ENCODE measurements at places on chromosomes 6 and 20. TPM values are rescaled to one million over a fixed set of nuclear protein-coding genes. Genes with fewer than 3 reads are reported as not detected.

GRCh38 chr6:7106752-7107577 is 796 bp upstream of the RREB1 start:
- DNase-seq, result peak; percentile 31

DNA sequence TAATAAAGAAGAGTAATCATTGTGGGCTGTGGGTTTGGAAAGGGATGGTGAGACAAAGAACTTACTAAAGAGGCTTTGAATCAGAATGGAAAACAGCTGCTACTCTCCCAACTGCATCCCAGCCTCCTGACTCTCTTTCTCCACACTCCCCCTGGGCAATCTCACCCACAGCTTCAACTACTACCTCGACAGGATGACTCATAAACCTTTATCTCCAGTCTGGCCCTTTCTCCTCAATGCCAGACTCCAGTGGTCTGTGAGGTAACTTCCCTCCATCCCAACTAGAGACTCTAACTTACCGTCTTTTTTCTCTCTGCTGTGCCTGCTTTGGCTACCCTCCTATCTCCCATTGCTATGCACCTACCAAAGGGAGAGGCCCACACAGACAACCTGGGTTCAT is 135.3 kb upstream of the RREB1 start:
- DNase-seq, result no peak

GRCh38 chr6:108442770-108443520 is 117.8 kb upstream of the FOXO3 start:
- no peak for DNase-seq

- DNase-seq, result peak; percentile 40
These were observed 4.6 kb downstream of the OR2H2 start for GRCh38 chr6:29589423-29590048.

DNA sequence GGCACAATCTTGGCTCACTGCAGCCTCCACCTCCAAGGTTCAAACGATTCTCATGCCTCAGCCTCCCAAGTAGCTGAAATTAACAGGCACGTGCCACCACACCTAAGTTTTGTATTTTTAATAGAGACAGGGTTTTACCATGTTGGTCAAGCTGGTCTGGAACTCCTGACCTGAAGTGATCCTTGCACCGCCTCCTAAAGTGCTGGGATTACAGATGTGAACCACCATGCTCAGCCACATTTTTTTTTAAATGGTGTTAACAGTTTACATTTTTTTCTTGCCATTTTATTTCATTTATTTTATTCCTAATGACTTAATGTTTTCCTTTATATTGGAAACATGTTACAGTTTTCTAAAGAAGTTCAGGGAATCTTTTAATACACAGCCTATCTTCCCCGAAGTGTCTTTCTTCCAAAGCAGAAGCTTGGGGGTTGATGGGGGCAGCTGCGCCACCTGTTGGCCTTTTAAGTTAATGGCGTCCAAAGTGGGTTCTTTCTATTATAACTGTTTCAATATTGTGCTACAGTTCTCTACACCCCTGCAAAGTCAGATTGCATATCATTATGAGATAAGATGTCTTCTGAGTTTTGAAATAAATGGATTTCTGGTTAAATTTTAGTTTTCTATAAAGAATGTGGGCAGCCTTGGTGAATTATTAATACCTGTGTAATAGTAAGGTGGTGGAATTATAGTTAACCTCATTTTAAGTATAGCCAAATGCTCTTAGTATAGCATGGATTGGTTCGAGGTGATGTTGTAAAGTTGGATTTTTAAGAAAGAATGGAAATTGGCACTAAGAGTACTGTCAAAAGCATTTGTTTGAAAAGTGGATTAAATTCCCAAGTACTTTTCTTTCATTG is 42.0 kb upstream of the PLCG1 start:
- DNase-seq, result peak; percentile 34

DNA sequence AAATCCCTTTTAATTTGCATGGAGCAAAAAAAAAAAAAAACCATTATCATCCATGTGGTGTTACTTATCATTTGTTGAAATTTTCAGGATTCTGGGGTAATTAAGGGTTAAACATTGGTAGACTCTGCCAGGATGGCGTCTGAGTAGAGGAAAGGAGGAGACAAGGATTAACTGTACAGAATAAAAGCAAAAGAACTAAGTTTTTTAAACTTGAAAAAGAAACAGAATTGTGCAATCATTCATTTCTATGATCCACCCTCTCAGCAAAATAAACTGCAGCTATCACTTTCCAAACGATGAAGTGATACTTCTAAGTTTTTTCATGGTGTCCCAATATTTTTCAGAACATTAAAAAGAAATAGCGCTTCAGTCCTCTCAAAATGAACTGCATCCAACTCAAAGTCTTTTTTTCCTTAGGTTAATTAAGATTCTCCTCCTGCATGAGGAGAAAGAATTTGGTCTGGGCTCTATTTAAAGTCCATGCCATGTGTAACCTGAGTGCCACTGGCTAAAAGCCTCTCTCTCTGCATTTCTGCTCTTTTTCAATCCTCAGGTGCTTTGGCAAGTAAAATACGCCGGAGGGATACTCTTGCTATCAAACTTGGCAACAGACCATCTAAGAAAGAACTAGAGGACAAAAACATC is 69.5 kb upstream of the LTV1 start:
- DNase-seq, result no peak

DNA sequence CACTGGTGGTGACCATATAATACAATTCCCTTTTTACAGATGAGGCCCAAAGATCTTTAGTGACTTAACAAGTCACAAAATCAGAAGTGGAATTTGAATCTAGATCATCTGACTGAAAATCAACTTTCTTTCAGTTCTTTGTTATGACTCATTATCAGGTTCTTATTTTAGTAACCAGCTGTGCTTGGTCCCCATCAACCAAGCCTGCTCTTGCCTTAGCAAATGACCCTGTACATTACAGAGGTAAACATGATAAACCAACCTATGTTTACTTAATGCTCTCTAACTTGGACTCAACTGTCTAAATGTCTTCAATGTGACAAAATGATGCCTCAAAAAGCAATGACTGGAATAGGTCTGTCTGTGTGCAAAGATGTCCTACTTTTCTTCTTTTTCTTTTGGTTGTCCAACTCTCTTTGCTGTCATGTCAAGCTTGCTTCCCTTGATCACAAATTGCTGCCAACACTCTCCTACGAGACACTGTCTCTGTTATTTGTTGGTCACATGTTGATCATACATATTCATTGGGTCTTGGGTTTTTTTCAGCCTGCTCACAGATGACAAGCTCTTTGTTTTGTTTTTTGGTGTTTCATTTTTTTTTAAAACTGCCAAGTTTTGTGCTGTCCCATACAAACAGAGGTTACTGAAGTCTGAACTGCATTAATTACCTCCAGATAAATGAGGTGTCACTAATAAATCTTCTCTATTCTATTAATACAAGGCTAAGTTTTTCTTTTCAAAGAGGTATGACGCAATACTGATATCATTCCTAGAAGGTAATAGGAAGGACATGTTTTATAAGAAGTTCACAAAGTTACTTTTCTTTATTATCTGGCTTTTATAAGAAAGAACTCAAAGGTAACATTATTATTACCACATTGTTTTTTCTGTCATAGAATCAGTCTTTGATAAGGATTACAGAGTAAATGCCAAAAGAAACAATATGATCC is 62.2 kb upstream of the PLN start:
- DNase-seq, result no peak

DNA sequence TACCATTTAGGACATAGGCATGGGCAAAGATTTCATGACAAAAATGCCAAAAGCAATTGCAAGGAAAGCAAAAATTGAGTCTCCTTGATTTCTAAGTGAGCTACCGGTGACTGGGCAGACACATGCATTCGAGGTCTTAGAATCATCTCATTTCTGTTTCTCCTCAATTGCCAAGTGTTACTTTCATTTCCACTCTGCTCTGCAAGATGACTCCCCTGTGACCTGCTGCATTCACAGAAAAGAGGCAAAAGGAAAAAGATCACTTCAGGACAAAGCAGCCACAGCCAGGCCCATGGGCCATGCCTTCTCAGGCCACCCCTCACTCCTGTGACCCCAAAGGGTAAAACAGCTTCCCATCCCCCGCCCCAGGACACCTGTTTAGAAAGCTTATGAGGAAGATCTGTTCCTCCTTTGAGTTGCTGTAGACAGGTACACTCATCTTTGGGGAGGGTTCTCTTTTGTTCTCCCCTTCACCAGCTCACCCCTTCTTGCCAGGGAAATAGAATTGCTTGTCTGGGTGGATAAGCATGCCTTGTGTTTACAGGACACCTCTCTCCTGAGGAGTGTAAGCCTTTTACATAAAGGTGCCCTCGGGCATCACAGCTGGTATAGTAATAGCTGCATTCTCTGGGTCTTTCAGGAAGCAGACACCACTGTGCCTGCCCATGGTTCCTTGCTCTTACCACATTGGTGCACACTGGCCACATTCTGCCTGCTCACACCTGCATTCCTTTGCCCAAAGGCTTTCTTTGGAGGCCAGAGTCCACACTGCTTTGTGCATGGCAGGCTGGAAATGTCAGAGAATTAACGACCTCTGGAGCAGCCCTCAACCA is 105.0 kb downstream of the SLC24A3 start:
- DNase-seq, result no peak

- DNase-seq, result no peak
These were observed 261.6 kb upstream of the TBX18 start for GRCh38 chr6:85026021-85026420.

GRCh38 chr6:104525677-104526322 is 333.9 kb downstream of the HACE1 start:
- peak; percentile 49 for DNase-seq

- peak; percentile 1 for DNase-seq
These were observed 801 bp downstream of the FBXL4 start for GRCh38 chr6:98946879-98947410.

- DNase-seq, result no peak
These were observed 102.5 kb downstream of the TAF4 start for GRCh38 chr20:61963149-61963548.

- peak; percentile 39 for DNase-seq
These were observed 129.2 kb upstream of the PRND start for GRCh38 chr20:4592316-4593148.

DNA sequence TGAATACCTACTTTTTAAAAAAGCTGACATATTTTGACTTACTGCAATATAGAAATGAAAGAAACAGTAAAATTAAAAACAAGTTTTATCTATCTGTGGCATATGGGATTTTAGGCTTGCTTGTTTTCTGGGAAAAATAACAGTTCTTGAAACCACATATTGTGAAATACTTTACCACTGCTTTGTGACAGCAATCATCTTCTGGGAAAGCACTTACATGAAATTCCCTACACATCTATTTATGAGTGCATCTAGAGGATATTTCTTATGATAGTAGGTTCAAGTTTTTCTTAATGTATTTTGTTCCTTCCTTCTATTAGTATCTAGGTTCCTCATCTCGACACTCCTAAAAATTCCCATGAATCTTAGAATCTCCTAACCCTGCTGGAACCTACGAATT is 75.2 kb downstream of the STXBP5 start:
- no peak for DNase-seq

GRCh38 chr6:37686111-37686510 is 11.6 kb downstream of the MDGA1 start:
- no peak for DNase-seq

DNA sequence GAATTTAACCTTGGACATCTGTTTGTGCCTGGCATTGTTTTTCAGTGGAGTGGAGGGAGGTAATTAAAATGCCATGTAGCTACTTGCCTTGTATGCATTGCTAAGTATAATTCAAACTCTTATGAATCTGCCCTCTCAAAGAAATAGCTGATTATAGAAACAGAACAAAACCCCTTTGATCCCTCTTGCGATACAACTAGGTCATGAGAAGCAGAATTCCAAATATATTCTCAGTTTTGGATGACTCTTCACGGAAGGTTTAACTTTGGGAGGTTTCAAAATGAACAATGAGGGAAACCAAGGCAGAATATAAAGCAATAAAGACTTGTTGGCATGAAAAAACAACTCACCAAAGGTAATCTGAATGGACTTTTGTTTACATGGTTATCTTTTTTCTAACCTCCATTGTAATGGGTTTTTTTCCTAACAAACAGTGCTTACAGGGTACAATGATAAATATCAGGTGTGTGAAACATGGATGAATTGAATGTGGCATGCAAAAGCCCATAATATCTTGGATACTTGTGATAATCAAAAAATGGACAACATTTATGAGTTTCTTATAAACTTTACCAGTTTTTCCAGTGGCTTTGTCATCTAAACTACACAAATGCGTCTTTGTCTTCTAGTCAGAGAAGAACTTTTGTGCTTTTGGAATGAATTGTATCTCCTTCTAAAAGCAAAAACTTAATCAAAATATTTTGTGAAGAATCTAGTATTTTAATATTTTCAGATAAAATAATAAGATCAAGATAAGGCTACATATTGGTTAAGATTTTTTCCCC is 15.7 kb upstream of the HEY2 start:
- DNase-seq, result no peak

DNA sequence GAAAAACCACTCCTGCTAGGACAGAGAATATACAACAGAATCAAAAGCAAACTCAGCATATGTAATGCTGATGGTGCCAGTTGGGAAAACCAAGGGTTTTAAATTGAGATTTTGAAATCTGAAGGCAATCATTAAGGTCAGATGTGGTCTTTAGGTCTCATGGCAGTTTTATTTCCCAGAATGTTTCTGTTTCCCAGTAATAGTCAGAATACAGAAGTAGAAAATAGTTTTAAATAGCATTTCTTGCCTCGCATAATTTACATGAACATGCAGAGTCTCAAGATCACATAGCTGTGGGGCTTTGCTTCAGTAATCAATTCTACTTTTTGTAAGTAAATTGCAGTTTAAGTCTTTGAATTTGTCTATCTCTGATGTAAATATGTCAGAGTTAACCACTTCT is 58.1 kb downstream of the RNF144B start:
- no peak for DNase-seq

GRCh38 chr20:50112512-50113419 is at the start of gene UBE2V1:
UBE2V1 (minus strand) TSS chr20:50113150; CDS start chr20:50113128, 22 bp downstream.
- DNase-seq, result peak; percentile 84

GRCh38 chr6:25452031-25452430 is 172.9 kb downstream of the CARMIL1 start:
- DNase-seq, result no peak

GRCh38 chr6:138991206-138991605 is 3.2 kb upstream of the REPS1 start:
- DNase-seq, result no peak

The BPIFB2 gene
- not detected for total RNA-seq

The ANKRD66 gene
- not detected for total RNA-seq

The CLVS2 gene
- not detected for total RNA-seq

The RNF182 gene
- total RNA-seq, result not detected

The RFX6 gene
- total RNA-seq, result not detected

Measured in activated T-helper 1 cell treated with anti-CD3 and anti-CD28 coated beads, Interleukin-12 subunit alpha, Interleukin-12 subunit beta, Interleukin-2, Interleukin-4 antibody, amounts not matched to agents 30 ng/mL and 10 ng/mL and 1 ng/mL, durations not matched to agents 14 hours and 24 hours and 36 hours (primary cell).